Lung (tissue), 17 donors: ENCODE measurements at places on chromosomes 12 and 14. TPM values are rescaled to one million over a fixed set of nuclear protein-coding genes. Genes with fewer than 3 reads are reported as not detected.
A peak's percentile ranks its signal among the peaks of the same experiment; 100 is the strongest.

- no peak for DNase-seq
Measured at GRCh38 chr12:19520646-19521415, 81.5 kb downstream of the AEBP2 start.

Gene GPRC5A
- polyA plus RNA-seq = 117 TPM

DNA sequence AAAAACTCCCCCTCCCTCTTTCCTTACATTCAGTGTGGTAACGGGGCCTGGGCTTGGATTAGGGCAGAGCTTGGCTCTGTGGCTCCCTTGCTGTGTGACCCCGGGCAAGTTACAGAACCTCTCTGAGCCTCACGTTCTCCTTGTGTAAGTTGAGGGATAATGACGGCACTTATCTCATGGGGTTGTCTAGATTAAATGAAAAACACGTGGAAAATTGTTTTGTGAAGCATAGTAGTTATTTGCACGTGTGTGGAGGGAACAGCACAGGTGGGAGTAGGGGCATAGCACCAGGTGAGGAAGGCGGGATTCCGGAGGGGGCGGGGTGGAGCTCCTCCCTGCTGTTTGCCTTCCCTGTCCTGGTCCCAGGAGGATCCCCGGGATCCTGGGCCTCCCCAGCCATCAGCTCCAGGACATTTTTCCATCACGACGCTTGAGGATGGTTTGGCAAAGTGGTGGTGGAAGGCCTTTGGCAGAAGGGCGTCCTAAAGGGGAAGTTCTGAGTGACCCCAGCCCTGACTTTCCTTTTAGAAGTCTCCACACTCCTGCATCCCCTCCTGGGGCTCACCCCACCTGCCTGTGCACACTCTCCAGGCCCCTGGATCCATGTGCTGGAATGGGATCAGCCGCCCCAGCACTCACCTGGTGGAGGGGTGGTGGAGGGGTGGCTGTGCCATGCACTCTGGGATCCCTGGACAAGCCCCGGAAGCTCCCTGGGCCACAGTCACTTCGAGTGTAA, 22.7 kb downstream of the LRTM2 start:
- DNase-seq = peak; percentile 8

- DNase-seq = no peak
Measured at GRCh38 chr14:35531960-35532747, 1.8 kb upstream of the INSM2 start.

Gene SLC16A7
- polyA plus RNA-seq = 6.7 TPM

DNA sequence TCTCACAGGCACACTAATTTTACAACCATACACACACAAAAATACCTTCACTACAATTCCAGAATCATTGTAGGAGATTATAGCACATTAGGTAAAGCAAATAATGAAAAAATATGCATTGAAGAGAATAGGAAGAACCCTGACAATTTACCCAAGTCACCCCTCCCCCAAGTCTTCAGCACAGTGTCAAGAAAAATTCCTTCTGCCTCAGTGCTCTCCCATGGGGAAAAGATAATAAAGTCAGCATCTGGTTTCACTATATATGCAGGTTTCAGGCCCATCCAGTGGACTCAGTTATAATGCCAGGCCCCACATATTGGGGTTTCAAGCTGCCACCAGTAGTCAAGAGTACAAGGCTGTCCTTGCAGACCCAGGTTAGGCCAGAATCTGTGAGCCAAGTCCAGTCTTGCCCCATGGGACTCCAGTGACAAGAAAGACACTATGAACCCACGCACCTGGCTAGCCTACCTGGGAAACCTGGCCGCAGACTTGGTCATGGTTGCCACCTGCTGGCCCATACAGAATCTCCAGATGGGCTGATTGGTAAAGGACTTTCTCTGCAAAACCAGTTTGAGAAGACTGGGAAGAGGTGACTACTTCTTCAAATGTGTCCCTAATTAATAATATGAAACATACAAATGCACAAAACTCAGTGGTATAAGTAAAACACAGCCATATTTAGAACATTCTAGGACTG, 398.6 kb upstream of the FLRT2 start:
- DNase-seq = no peak

DNA sequence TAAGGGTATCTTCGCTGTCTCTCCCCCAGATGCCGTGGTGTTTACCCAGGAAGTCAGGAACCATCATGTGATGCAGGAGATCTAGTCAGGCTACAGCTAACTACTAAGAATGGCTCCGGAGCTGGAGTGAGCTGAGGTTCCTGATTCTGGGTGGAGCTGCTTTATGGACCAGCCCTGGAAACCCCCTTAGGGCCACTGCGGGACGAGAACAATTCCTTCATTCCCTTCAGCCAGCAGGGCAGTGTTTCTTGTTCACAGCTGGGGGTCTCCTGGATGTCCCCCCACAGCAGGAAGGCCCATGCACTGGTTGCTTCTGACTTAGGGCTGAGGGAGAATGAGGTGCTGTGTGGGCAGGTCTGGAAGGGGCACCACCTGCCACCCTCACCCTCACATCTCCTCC, 199.3 kb downstream of the ADGRD1 start:
- DNase-seq = no peak

DNA sequence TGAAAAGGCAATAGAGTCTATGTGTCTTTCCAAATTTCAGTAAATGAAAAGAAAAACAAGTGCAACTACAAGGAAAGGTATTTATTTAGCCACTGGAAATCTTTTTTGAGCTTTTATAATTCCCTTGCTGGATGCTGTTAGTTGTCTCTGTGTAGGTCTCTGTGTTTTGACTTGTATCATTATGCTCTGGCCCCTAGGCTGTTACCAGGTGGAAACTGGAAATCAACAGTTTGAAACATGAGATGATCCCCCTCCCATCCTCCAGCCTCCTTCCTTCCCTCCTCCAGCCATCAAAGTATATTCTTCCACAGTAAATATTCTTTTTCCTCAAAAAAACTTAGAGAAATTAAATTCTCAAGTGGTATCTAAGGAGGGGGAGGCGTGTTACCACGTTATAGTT, 934 bp upstream of the DCN start:
- DNase-seq = peak; percentile 79

Gene KRT4
- 1.3 TPM for polyA plus RNA-seq

DNA sequence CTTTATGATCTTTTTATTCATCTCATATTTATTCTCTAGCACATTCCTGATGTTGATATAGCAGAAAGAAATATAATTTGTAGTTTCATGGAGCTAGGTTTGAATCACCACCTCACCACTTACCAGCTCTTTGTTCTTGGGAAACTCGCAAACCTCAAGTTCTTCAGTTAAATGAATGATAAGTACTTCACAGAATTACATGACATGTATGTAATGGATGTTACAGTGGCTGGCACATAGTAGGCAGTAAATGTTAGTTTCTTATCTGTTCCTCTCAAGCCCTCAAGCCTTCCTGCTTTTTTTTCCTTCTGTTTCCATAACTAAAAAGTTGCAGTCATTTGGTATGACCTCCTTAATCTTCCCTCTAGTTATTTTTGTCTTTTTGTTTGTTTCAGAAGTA, 54.9 kb downstream of the SPATS2 start:
- no peak for DNase-seq

GRCh38 chr12:130338794-130339601, 1.3 kb downstream of the PIWIL1 start:
- DNase-seq = no peak

Gene IKZF4
- polyA plus RNA-seq = 3.3 TPM

DNA sequence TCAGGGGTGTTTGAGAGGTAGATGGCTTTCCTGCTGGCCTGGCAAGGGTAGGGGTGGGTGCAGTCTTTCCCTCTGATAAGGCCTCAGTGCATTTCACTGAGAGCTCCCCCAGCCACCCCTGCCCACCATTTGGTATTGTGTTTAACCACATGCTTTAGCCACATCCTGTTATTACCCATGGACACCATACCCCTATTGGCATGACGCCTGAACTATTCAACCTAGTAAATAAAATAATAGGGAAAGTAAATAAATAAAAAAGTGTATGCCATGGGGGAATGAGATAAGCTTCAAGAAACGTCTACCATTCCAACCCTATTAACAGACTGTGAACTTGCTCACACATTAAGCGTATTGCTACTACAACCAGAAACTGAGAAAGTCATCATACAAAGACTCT, 7.6 kb upstream of the LGR5 start:
- DNase-seq = no peak

Gene KRT73
- polyA plus RNA-seq = 0.07 TPM

- DNase-seq = no peak
Measured at GRCh38 chr14:65803885-65804284, 391.4 kb downstream of the FUT8 start.

DNA sequence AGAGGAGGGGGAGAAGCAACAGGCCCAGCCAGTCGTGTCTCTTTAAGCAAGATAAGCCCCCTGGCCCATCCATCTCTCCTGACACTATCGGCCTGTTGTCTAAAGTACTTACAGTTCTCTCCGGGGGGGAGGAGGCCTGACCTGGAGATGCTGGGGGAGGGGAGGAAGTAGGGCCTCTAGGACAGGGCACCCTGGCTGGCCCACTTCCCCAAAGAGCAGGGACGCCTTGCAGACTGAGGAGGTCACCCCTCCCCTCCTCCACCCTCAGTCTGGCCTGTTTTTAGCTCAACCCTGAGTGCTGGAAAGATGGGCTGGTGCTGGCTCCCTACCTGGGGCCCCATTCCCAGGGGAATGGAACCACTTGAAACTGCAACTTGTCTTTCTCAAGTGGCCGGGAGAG, 70.3 kb downstream of the TBX5 start:
- DNase-seq = no peak

Gene SIX6
- polyA plus RNA-seq = not detected

DNA sequence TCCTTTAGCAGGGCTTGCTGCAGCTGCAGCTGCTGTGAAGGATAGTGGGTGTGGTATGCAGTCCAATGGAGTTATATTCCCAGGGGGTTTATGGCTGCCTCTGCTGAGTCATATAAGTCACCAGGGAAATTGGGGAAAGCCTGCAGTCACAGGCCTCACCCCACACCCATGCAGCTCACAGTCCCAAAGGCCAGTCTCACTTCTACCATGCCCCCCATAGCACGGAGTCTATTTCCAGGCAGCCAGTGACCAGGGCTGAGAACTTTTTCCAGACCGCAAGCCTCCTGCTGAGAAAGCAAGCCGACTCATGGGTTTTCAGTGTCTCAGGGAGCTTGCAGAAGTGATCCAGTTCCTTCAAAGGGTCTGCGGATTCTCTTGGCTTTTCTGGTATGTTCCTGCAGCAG, 322.4 kb upstream of the CLEC14A start:
- DNase-seq = no peak

DNA sequence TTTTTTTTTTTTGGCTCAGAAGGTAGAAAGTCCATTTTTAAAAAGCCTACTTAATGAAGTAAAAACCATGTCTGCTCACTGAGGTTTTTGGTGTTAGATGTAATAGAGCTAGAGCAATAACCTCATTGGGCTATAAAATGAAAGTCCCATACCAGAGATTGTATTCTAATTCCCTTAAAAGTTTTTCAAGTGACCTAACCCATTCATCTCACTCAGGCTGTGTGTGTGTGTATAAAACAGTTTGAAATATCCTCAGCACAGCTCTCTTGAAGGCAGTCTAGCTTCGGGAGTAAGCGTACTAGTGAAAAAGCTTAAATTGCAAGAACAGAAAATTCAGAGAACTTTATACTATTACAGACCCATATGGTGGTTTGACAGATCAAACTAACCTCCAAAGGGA, 313.8 kb downstream of the CEP128 start:
- DNase-seq = no peak

- no peak for DNase-seq
Measured at GRCh38 chr12:19867151-19867550, 427.9 kb downstream of the AEBP2 start.

- DNase-seq = no peak
Measured at GRCh38 chr12:43316520-43316919, 235.5 kb downstream of the ADAMTS20 start.

- DNase-seq = no peak
Measured at GRCh38 chr14:77822307-77822706, 22.4 kb downstream of the ADCK1 start.

DNA sequence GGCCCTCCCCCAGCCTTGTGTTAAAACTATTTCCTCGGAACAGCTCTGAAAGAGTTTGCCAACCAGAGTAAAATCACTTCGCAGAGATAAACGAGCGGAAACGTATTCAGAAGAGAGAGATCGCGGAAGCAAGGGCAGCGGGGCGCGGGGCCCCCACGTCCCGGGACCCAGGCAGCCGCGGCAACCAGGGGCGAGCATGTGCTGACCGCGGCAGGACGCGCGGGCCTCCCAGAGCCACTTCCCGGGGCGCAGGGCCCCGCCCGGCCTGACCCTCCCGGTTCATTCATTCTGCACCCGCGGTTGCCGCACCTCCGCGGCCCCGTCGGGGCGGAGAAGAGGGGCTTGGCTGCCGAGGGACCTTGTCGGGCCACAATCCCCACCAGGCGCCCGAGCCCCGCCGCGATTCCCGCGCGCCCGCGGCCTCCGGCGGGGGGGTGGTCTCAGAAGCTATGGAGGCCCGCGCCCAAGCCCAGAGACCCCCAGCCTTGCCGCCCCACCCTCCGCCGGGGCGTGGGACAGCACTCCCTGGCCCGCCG, 598 bp downstream of the UBE2N start:
- DNase-seq = peak; percentile 38

Gene CD27
- polyA plus RNA-seq = 3.1 TPM

GRCh38 chr12:64600164-64600561, 10.1 kb upstream of the RASSF3 start:
- DNase-seq = no peak

Gene TRIM9
- 0.08 TPM for polyA plus RNA-seq

Gene DHRS2
- 0.08 TPM for polyA plus RNA-seq

DNA sequence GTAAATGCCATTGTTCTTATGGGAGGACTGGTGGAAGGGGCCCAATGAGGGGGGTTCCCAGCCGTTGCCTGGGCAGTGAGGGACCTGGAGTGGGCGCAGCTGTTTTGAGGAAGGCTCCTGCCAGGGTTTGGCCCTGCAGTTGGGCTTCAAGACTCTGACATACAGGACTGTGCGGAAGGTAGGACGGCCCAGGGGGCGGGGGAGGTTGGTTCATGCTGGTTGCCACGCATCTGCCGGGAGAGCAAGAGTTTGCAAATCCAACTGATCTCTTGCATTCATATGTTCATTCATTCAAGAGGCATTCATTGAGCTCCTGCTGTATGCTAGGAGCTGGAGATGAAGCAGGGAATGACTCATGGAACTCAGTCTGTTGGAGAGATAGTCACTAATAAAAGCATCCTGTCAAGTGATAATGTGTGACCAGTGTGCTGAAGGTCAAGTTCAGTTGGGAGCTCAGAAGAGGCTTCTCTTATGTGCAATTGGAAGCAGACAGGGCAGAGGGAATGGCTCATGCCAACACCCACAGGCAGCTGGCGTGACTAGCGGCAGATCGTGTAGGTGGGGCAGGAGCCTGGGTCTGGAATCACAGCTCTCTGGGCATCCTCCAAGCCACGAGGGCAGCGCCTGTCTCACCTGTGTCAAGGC, 7.8 kb downstream of the SH2B3 start:
- DNase-seq = no peak

Gene SLC17A8
- 0.06 TPM for polyA plus RNA-seq

Gene ERP27
- polyA plus RNA-seq = 1.9 TPM

Gene NINJ2
- polyA plus RNA-seq = 14.6 TPM

Gene SERPINA5
- polyA plus RNA-seq = 0.14 TPM

- no peak for DNase-seq
Measured at GRCh38 chr14:30389877-30390385, 169.0 kb upstream of the G2E3 start.
